D341Med (cell line): ENCODE measurements at places on chromosomes 6 and 20.

GRCh38 chr6:42661540-42662153, 60.8 kb downstream of the PRPH2 start:
- DNase-seq, result peak; percentile 76

DNA sequence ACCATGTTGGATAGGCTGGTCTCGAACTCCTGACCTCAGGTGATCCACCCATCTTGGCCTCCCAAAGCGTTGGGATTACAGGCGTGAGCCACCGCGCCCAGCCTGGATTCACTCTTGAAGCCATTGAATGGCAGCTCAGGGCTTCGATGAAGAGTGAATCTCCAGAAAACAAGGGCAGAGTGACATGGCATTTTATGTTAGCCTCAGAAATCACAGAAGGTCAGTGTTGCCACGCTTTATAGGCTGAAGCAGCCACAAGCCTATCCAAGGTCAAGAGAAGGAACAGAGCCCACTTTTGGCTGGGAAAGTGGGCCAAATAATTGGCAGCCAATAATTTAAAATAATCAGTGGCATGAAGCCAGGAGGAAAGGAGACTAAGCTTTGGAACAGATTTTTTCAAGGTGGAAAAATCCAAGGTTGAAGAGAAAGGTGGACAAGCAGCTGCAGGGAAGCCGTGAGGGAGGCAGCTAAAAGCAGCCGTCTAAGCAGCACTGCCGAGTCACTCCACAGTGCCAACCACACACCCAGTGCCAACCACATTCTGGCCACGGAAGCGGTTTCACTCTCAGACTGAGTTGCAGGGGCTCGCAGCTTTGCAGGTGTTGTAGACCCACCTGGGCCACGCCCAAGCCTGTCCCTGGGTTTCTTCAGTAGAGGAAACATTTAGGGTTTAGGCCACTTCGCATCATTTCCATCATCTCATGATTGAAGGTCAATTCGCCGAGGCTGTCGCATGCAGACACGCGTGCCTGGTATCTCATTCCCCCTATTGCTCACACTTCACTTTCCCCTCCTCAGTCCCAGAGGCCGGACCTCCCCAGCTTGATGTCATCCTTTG, 17.4 kb upstream of the AVP start:
- no peak for DNase-seq

- DNase-seq, result no peak
These were observed 17.4 kb downstream of the CST7 start for GRCh38 chr20:24966317-24967012.

GRCh38 chr6:165744555-165745228, 81.7 kb upstream of the PDE10A start:
- no peak for DNase-seq

DNA sequence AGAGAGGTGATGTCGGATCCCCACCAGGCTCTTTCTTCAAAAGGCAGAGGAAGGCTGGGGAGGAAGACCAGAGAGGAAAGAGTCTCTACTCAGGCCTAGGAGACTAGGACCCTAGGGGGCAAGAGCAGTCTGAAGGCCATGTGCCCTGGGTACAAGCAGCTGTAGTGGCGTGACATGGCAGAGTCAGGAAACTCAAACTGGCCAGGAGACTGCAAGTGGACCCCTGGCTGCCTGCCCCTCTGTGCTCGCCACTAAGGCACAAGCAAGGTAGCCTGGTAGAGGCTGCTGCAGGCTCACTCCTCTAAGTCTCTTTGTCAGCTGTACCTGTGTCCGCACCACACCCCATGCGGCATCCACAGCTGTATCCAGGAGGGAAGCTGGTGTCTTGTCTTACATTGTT, 19.9 kb downstream of the CST9L start:
- DNase-seq, result no peak

DNA sequence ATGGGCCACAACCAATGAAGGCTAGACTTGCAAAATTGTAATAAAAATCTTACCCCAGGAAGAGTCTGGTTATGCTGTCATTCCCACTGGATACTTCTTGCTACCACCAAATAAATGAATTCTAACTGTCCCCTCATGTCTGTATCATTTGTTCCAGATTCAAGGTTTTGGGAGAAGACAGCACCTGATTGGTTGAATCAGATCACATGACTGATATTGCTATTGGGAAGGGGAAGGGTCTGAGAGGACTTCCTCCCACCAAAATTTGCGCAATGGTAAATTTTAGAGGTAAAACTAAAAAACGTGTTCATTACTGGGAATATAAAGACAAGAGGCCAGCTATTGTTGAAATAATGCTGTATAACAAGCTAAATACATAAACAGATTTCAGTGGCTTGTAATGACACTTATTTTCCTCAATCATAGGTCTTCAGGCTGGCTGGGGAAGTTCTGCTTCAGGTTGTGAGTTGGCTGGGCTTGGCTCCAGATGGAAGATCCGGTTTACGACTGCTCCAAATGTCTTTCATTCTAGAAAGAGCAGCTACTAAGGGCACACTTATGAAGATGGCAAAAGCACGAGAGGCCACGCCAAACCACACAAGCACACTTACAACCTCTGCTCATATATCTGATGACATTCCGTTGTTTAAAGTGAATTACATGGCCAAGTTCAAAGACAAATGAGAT, 27.1 kb upstream of the TASP1 start:
- DNase-seq, result no peak

- no peak for DNase-seq
These were observed 544 bp upstream of the KHDC1 start for GRCh38 chr6:73263570-73263909.

- DNase-seq, result no peak
These were observed 403.9 kb upstream of the JARID2 start for GRCh38 chr6:14841901-14842421.

- no peak for DNase-seq
These were observed 20.6 kb upstream of the MRS2 start for GRCh38 chr6:24382220-24382540.

GRCh38 chr6:107103082-107103481, 12.2 kb downstream of the BEND3 start:
- DNase-seq, result no peak

- DNase-seq, result no peak
These were observed 695 bp downstream of the ARHGAP18 start for GRCh38 chr6:129709196-129709768.

GRCh38 chr20:38973645-38974044, 11.5 kb downstream of the DHX35 start:
- DNase-seq, result no peak

DNA sequence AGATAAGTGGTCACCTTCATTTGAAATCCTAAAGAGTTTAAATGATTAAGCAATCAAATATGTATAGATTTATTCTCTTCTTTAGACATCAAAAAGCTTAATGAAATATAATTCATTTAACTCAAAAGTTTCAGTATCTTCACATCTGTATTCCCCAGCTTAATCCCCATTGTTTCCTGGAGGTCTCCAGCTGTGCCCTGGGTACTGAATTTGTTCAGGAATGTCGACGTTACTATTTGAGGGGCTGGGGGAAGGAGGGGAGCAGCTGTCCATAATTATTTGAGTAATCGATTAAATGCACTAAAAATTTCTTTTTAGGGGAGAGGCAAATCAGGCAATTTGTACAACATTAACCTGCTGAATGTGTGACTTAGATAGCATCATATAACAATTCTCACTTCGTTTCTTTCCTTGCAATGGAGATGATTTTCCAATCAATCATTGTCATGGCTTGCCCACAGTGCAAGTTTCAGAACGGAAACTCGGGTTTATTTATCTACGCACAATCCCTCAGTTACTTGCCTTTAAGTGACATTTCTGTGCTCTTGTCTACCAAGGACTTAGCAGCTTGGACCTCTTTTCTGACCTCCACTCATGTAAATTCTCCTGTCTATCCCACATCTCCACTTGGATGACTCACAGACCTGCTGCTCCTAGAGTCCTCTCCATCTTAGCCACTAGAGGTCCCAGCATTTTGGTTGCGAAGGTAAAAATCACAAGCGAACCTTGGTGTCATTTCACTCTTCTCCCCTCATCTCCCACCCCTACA, 3.9 kb downstream of the DOK5 start:
- DNase-seq, result no peak

- no peak for DNase-seq
These were observed 78.3 kb downstream of the STK35 start for GRCh38 chr20:2179949-2180348.
